Stimulated activated CD8-positive, alpha-beta memory T cell treated with anti-CD3 and anti-CD28 coated beads, Interleukin-7, amount 100 ng/mL, for 4 hours (primary cell): ENCODE measurements at places on chromosomes 12 and 14.
A peak's percentile ranks its signal among the peaks of the same experiment; 100 is the strongest.

DNA sequence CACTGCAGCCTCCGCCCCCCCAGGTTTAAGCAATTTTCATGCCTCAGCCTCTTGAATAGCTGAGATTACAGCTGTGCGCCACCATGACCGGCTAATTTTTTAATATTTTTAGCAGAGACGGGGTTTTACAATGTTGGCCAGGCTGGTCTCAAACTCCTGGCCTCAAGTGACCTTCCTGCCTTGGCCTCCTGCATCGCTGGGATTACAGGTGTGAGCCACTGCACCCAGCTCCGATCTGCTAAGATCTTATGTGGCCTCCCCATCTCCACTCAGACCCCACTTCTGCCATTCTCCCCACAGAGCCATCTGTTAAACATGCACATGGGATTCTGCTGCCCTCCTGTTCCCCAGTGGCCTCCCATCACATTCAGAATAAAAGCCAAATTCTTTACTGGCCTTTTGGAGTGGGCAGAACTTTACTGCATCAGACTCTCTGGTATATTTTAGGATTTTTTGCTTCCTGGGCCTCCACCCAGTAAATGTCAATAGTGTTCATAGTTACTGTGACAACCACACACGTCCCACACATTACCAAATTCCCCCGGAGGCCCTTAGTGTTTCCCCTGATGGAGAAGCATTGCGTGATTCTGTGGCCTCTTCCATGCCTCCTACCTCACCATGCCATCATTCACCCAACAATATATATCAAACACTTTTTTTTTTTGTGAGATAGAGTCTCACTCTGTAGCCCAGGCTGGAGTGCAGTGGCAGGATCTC, 96.3 kb downstream of the PTPN11 start:
- DNase-seq, result no peak

DNA sequence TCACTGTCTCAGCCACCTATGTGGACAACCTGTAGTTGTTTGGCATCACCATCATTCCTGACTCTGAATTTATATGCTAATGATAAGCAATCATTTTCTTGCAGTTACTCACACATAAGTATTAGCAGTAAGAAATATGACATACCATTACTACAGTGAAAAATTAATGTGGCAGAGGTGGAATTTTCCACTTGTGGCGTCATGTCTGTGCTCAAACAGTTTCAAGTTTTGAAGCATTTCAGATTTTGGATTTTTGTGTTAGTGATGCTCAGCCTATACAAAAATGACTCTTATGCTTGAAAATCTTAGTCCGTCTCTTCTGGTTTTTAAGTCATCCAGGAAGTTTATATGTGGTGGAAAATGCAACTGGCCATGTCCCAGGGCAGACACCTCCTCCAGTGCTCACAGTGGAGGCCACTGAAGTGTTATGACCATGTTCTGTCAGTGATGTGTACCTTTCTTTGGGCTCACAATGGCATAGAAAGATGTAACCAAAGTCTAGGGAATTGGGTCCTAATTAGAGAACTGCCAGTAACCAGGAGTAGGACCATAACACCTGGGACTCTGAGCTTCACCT, 220.6 kb downstream of the SYT1 start:
- no peak for DNase-seq

DNA sequence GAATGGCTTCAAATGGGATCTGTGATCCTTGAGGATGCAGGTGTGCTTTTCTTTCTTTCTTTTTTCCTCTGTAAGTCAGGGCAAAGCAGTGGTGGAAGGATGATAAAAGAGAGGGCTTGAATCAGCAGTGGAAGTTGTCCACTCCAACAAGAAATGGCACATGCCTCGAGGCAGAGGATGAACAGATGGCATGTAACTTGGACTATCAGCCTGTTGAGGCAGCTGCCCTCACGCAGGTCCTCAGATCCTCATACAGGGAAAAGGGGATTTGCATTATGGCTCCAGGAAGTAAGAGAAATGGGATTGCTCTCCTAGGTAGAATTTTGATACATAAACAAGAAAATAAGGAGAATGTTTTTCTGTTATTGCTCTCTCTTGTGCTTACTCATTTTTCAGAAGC, 368.0 kb downstream of the FUT8 start:
- DNase-seq, result no peak

- no peak for DNase-seq
Measured at GRCh38 chr14:100557658-100558057, 29.6 kb downstream of the BEGAIN start.

GRCh38 chr12:124248941-124249825, 45.7 kb upstream of the RFLNA start:
- no peak for DNase-seq

- DNase-seq, result no peak
Measured at GRCh38 chr14:50389668-50390441, 6.8 kb downstream of the CDKL1 start.

GRCh38 chr12:67647799-67648520, 585 bp upstream of the DYRK2 start:
- peak; percentile 23 for DNase-seq

DNA sequence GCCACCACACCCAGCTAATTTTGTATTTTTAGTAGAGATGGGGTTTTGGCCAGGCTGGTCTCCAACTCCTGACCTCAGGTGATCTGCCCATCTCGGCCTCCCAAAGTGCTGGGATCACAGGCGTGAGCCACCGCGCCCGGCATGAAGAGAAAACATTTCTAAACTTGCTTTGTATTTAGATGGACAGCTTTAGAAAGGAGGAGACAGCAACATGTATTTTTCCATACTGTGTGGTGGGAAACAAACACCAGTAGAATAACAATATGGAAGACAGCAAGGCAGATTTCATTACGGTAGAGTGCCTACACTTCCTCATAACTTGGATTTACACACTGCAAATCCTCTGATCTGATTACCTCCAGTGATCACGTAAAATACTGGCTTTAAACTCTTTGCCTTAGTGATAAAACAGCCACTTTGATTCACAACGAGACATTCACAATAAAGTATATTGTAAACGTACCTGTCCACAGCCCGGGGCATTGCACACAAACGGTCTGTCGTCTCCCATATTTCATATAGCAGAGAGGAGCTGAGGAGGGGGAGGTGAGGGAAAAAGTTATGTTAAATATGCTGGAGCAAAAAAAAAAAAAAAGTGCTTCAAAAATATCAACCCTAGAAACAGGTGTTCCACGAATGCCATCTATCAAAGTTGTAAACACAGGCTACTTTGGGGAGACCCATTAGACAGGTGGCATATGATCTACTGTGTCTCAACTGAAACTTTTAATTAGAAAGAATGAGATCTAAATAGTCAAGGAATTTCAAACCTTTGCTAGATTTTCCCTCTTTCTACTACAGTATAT, 25.5 kb downstream of the ATF7 start:
- no peak for DNase-seq

DNA sequence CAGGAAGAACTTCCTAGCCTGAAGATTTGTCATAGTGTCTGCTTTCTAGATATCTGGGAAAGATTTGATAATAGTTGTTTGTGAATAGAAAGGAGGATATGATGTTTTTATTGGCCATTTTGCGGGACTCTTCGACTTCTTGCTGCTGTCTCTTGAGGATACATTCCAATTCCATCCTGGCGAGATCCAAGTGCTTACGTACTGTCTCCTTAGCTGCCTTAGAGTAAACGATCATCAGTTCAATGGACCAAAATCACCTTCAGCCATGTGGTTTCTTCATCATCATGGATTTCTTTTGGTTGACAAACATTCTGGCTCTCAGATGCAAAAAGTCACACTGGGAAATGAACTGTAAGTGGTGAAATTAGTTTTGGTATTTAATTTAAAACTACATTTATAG, 82.7 kb upstream of the SCN8A start:
- no peak for DNase-seq

- DNase-seq, result no peak
Measured at GRCh38 chr12:14972816-14973215, at the start of gene PDE6H. TSS of gene PDE6H (plus strand) at chr12:14973042. CDS start at chr12:14978013, 4,971 bp downstream.

- DNase-seq, result no peak
Measured at GRCh38 chr12:93848523-93849101, 171.4 kb downstream of the CRADD start.

DNA sequence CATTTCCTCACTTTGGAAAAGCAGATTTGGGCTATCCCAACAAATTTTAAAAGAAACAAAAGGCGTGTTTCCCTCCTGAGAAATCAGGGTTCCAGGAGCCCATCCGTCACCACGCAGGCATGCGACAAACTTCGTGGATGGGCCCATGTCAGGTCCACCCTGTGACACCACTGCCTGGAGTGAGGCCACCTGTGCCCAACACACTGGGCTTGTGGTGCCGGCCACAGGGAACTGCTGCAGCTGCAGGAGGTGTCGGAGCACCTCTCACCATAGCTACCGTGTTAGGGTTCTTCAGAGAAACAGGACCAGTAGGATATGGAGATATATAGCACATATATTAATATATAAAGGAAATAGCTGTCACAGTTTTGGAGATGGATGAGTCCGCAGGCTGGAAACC, 53.0 kb upstream of the BCL11B start:
- no peak for DNase-seq

DNA sequence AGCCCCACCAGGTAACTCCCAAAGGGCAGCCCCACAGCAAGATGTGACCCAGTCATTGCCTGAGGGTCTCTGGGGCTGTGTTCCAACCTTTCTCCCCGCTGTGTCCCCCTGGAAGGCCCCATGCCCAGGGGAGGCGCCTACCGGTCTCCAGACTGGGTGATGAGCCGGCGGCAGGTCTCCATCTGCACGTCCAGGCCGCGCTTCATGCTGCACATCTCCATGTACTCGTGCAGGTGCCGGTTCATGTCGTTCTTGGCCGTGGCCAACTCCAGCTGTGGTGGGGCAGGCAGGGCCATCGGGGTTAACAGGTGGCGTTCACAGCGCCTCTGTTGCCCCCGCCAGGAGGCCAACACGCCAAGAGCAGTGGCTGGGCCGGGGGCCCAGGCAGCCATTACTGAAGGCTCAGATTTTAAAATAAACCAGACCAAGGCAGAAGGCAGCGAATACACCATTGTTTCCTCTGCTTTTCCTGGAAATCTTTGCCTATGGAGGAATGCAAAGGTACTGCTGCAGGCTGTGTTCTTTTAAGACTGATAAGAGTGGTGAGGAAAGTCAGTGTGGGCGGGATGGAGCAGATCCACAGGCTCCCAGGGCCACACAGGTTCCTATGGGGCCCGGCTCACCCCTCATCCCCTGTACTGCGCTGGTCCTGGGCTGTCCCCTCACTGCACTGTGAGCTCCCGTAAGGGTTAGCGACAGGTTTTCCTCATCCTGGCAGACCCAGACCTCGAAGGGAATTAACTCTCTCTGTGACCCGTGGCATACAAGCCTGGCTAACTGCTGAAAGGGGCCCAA, 7.3 kb downstream of the GAPDH start:
- DNase-seq, result no peak

DNA sequence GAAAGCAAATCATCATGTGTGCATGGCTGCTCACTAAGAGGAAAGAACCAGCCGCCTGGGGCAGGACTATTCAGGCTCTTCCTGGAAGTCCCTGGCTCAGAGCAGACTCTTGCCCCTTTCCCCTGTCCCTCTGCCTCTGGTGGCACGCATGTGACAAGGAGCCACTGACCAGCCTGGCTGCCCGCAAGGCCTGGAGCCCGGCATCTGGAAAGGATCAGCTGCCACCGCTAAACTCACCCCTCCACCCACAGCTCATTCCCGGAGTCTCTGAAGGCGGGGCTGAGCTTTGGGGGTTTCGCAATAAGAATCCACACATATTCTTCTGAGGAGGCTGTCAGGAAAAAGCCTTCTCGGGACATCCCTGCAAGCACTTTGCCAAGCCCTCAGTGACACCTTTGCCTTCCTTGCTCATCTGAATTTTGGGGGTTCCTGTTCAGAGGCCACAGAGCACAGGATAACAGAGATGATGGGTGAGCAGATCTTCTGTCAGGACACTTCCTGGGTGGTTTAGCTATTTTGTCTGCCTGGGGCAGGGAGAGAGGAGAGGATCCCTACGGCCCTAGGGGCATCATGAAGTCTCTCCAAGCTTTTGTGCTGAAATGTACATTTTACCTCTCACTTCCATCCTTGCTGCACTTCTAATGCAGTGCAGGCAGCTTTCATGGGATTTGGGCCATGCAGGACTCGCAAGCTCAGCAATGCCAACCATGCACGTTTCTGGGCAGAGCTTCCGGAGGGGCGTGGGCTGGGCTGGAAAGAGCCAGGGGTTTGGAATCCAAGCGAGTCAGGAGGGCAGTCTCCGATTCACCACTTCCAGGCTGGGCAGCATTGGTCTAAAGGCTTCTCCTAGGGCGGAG, 124.8 kb upstream of the MAP1LC3B2 start:
- no peak for DNase-seq

DNA sequence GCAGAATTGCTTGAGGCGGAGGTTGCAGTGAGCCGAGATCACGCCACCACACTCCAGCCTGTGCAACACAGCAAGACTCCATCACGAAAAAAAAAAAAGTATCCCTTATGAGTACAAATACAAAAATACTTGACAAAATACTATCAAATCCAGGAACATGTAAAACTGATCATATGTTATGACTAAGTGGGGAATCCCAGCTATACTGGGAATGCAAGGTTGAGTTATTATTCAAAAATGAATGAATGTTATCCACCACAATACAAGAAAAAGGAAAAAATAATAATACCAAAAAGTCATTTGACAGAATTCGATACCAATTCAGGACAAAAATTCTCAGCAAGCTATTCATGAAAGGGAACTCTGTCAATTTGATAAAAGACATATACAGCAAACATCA, 32.6 kb downstream of the MOK start:
- DNase-seq, result no peak

- DNase-seq, result no peak
Measured at GRCh38 chr12:86565038-86565437, 308.8 kb upstream of the MGAT4C start.

- no peak for DNase-seq
Measured at GRCh38 chr12:50545786-50546185, 41.0 kb downstream of the DIP2B start.

GRCh38 chr14:56549721-56550120, 29.9 kb upstream of the TMEM260 start:
- DNase-seq, result no peak

DNA sequence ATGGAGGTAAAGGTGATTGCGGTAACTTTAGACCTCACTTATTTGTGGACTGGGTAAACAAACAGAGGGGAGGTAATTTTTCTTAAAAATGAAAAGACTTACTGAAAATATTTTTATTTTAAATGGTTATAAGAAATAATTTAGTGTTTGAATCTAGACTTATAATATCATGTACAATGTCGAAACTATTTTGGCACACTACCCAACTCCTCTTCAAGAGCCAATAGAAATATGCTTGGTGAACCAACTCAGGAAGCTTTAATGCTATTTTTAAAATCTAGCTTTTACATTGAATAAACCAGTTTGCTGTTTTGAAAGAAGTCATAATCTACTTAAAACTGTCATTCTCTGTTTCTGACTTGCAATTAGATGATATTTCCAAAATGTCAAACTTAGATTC, 175.8 kb upstream of the NPAS3 start:
- no peak for DNase-seq

DNA sequence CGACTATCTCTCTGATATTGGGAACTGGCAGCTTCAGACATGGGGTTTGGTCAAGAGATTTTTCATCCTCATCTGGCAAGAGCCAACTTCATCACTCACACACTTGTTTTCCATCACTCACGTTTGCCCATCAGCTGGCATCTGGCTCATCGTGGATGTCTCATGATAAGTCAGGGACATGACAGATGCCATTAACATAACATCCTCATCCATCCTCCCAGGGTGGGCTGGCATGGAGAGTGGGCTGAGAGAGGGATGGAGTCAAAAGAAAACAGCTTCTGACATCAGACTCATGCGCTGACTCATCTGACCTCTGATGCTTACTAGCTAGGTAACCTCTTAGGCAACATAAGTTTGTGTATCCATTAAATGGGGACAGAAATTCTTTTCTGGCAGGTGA, 1.8 kb upstream of the VSX2 start:
- no peak for DNase-seq
